ENCODE measurements at places on chromosomes 3 and 15.

GRCh38 chr15:34318277-34319079 is 19.1 kb downstream of the SLC12A6 start:
- peak; percentile 89 for DNase-seq

DNA sequence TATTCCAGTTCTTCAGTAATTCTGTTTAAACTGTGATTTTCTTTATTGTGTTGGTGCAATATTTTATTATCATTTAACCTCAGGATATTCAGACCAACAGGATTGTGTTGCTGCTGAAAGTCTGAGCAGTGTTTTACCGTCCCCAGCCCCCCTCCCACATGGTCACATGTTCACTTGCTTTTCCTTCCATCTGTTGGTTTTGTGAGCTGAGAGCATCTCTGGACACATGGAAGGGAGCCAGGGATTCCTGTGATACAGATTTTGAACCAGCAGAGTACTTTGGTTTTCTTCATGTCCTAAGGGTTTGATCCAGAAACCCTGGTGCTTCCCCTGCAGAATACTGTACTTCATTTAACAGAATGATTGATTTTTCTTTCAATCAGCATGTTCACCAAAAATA is 11.9 kb downstream of the ARRDC4 start:
- no peak for DNase-seq

GRCh38 chr3:124582196-124582595 is 148.1 kb upstream of the UMPS start:
- DNase-seq, result no peak

DNA sequence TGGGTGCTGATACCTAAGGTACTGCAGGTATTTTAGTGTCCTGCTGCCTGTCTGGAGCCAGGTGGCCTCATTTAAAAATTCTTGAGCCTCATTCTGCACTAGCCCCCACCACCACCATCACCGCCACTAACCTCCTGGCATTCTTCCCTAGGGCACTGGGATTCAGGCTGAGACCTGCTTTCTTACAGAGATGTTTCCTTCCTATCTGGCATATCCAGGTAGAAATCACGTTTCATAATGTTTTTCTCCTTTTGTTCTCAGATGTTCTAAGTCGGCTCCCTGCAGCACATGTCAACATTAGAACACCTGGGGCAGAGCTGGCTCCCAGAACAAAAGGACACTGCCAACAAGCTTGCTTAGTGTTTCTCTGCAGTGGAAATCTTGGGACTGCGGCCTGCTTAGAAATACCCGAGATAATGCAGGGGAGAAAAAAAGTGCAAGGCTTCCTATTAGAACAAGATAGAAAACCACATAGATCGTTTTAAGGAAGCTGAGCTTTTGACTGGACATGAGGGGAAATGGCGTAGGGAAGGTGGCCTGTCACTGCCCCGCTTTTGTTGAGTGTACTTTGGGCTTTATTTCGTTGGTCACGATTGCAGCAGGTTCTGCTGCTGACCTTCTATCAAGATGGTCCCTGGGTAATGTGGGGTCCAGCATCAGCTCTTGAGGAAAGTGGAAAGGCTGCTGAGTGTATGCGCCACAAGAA is 59.6 kb upstream of the PPARG start:
- no peak for DNase-seq

DNA sequence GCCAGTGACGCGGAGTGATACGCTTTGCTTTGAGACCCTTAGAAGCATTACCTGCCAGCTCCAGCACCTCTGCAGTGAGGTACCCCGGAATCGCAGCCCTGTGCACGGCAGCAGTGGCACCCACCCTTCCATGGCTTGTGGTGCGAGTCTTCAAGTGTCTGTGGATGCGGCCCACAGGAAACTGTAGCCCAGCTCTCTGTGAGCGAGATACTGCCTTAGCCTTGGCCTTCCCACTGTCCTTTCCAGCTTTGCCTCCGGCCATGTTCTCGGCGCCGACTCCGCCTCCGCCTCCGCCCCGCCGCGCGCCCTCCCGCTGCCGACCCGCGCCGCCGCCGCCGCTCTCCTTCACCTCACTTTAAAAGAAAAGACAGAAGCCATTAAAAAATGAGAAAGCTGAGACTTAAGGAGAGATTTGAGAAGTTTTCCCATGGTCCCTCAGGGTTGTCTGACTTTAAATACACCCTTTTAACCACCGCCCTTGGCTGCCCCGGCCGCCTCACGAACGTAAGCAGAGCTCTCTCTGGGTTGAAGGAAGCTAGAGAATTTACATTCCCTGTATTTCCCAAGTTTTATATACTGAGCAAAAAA is 78.5 kb upstream of the FAM174B start:
- DNase-seq, result no peak

- DNase-seq, result no peak
These were observed 716.8 kb downstream of the NSUN3 start for GRCh38 chr3:94779699-94780098.

- DNase-seq, result no peak
These were observed 62.2 kb upstream of the CTSH start for GRCh38 chr15:79007066-79007465.

DNA sequence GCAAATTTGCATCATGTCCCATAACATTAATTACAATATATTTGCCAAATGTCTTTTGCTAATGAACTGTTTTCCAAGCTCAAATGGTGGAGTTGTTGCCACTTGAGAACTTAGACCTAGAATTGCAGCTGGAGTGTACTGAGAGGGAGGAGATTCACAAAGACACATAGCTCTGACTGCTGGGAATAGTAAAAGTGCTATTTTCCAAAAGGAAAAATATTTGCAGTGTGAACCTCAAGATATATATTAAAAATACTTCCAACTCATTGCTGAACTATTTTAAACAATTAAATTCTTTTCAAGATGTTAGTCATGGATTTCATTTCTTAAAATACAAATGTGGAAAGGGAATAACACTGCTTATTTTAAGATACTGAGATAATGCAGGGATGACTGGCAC is 666.8 kb upstream of the ARPP21 start:
- no peak for DNase-seq

DNA sequence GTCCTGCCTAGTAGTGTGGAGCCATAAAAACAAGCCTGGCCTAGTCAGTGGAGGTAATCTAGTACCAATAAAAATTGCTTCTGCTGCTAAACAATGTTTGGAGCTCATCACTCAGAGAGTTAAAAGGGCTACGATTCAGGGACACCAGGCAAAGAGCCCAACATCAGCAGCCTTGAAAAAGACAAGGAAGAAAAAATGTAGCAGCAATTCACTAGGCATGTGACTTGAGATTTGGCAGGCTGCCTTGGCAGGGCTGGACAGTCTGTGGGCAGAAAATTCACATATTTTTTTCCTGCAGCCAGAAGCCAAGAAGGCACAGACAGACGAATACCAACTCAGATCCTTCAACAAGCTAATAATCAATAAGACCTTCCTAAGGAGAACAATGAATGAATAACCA is 47.2 kb downstream of the IGSF11 start:
- DNase-seq, result no peak

- no peak for DNase-seq
These were observed 19.1 kb downstream of the ST6GAL1 start for GRCh38 chr3:186949281-186949982.

- DNase-seq, result no peak
These were observed 30.0 kb downstream of the SLC6A11 start for GRCh38 chr3:10845839-10846656.

GRCh38 chr3:36520241-36521006 is 140.1 kb downstream of the STAC start:
- DNase-seq, result no peak

DNA sequence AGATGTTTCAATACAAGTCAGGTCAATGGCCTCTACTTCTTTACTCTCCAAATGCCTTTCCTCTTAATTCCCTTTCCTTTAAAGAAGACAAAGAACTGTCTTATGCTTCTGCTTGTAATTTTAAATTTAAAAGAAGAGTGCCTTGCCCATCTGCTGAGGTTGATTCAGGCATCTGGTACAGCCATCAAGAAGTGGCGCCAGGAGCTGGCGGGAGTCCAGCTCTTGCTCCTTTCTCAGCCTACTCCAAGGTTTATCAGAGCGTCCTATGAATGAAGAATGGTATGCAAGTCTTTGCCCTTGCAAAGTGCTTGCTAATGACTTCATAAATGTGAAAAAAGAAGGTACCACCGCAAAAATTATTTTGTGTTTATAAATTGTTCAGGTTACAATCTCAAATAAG is 294.6 kb upstream of the TGFBR2 start:
- no peak for DNase-seq

DNA sequence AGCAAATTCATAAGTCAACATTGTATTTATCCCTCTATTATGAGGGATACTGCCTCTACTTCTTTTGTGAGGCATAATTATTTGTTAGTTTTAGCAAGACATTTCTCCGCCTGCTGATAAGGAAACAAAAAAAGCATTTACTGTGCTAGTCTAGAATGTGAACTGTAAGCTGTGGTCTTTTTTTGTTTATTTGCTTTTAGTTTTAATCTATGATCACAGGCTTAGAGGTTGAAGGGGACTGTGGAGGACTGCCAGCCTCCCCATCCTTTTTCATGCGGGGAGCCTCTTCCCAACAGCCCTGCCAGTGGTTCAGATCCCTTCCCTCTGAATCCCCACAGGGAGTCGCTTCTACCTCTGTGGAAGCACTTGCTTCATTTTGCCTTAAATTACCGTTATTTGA is 331.0 kb upstream of the ROPN1 start:
- DNase-seq, result no peak

DNA sequence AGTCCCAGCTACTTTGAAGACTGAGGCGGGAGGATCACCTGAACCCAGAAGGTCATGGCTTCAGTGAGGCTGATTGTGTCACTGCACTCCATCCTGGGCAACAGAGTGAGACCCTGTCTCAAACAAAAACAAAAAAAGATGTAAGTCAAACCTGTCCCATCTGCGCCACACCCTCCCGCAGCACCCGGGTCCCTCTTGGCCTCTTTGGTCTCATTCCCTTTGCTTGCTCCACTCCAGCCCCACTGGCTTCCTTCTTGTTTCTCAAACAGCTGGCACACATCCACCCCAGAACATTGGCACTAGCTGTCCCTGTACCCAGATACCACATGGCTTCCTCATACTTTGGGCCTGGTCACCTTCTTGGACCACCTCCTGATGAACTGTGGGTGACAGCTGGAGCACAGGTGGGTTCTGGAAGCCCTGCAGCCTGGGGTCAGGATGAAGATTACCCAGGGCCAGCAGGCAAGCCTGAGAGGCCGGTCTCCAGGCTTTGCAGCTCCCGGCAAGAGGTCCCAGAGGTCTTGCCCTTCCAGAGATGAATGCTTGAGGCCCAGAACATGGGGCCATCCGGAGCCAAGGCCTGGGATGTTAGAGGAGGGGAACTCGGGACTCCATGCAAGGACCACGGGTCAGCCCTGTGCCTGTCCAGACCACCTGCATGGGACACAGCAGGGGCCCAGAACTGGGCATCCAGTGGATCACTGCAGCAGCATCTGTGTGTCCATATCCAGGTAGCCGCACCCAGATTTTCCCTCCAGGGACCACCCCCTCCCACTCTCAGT is 10.9 kb upstream of the GATA2 start:
- DNase-seq, result no peak

DNA sequence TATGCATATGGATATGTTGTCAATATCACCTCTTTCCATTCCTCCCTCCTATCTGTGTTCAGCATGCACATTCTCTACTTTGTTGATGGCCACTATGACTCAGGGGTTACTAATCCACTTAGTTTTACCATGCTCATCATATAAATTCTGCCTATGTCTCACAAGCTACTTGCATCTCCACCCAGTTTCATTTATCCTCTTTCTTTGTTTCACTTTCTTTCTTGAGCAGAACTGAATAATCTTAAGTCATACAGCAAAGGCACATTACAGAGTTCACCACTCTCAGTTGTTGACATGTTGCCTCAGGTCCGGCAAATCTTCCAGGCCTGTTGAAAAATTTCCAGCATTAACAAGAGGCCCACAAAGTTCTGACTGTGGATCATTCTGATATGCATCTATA is 71.5 kb downstream of the SSR3 start:
- peak; percentile 46 for DNase-seq

GRCh38 chr3:116000311-116000710 is 377.0 kb downstream of the GAP43 start:
- peak; percentile 8 for DNase-seq

DNA sequence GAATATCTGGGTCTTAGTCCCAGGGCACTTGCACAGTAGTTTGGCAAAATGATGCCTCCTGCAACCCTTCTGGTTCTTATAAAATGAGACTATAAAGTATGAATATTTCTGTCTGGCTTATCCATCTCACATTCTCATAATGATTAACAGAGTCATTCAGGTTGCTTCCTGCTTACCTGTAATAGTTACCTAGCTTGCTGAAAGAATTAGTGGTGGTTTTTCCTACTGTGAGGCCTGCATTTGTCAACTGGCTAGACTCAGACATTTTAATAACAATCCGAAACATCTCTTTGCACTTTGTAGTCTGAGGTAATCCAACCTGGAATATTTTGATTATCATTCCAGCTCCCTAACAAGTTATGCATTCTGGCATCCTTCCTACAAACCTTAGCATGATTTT is 75.6 kb upstream of the POU1F1 start:
- no peak for DNase-seq

GRCh38 chr3:154615471-154615870 is 185.5 kb upstream of the GPR149 start:
- no peak for DNase-seq

- DNase-seq, result no peak
These were observed 51.6 kb upstream of the SMAD6 start for GRCh38 chr15:66650433-66650832.

DNA sequence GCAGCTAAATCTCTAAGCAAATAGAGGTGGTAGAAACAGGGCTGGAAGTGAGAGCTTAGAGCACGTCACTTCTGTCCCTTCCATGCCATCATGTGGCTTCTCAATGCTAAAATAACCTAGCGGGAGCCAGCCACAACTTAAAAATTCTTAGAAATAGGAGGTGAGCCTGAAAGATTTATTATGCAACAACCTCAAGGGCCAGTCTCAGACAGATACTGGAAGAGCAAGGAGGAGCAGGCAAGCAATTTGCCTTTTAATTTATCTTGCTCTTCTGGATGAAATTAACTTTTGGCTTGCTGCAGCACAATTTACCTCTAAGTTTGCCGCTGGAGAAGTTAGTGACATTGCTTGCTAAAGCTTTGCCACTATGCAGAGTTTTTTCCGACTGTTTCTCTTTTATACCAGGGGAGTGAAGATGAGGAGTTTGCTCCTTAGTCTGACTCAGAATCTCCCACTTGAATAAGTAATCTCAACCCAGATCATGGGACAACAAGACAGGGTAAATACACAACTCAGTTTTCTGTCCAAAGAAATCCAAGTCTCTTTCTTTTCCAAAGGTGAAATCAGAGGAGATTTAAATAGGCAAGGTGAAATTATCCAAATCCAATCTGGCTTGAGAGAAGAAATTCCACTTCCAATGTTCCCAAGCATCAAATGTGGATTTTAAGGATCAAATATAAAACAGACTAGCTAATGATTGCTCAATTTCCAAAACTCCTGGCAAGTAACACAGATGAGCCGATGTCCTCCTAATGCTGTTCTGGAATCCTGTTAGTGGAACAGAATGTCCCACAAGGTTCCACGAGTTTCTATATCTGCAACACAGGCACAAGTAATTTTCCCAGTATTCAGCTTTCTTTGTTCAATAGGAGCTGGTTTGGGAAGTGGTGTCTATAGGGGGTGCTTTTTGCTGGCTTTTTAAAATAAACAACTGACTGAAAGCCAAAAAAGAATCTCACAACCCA is 329.4 kb upstream of the RORA start:
- DNase-seq, result no peak
